ENCODE measurements at places on chromosomes 2 and 18. TPM values are rescaled to one million over a fixed set of nuclear protein-coding genes. Genes with fewer than 3 reads are reported as not detected.

The DCDC2C gene
- not detected for total RNA-seq

The MTLN gene
- 34.6 TPM for total RNA-seq

The STEAP3 gene
- 0.32 TPM for total RNA-seq

The FAM161A gene
- 4.9 TPM for total RNA-seq

The EGR4 gene
- total RNA-seq, result not detected

The FBXO15 gene
- total RNA-seq, result 2.6 TPM

The NLRC4 gene
- total RNA-seq, result 0.20 TPM

The RUFY4 gene
- total RNA-seq, result 0.81 TPM

The MEMO1 gene
- total RNA-seq, result 45.1 TPM

The CD8A gene
- 1.9 TPM for total RNA-seq

The ASXL3 gene
- total RNA-seq, result not detected

The DHRS9 gene
- 0.44 TPM for total RNA-seq

The REG3A gene
- not detected for total RNA-seq

The NAT8 gene
- total RNA-seq, result not detected

The ICA1L gene
- total RNA-seq, result 0.50 TPM

The SF3B6 gene
- total RNA-seq, result 55.3 TPM

The CDCA7 gene
- 2.0 TPM for total RNA-seq

The CCT4 gene
- total RNA-seq, result 101 TPM

The ZNF532 gene
- total RNA-seq, result 9.2 TPM

The ADD2 gene
- total RNA-seq, result 1.1 TPM
